Foreskin keratinocyte (primary cell): ENCODE measurements at places on chromosomes 3 and 15. TPM values are rescaled to one million over a fixed set of nuclear protein-coding genes. Genes with fewer than 3 reads are reported as not detected.

GRCh38 chr3:127970966-127971592, 56.0 kb downstream of the KBTBD12 start:
- DNase-seq, result peak; percentile 51

- DNase-seq, result no peak
Observed at GRCh38 chr3:152620395-152620794, 214.5 kb upstream of the P2RY1 start.

DNA sequence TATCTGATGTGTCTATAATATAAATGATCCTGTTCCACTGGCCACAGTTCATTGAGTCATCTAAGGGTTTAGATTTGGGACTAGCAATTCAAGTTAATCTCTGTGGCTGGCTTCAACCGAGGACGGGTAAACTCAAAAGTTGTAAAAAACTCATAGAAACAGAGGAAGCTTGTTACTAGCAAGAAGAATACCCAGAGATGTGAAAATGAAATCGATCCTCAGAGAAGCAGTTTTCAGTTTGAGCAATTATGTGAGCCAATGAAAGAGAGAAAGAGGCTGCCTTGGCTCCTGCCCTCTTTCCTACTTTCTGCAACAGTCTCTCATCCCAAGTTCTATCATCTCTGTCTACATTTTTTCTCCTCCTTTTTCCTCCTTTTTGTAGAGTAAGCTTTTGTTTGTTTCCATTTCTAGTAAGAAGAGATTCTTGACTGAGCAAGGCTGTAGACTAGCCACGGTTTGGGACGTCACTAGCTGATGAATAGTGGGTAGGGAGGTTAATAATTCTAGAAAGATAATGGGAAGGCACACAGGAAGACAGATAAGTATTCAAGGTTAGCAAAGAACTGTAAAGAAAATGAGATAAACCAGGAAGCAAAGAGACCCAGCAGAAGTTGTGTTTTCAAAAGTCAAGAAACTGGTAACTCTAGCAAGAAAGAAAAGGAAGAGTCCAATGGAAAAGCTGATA, 298.9 kb upstream of the NR2F2 start:
- DNase-seq, result no peak

PIERCE2 gene
- 1.0 and 1.4 TPM in 2 replicates for total RNA-seq

GSK3B gene
- 92.4 and 96.0 TPM in 2 replicates for total RNA-seq

DNA sequence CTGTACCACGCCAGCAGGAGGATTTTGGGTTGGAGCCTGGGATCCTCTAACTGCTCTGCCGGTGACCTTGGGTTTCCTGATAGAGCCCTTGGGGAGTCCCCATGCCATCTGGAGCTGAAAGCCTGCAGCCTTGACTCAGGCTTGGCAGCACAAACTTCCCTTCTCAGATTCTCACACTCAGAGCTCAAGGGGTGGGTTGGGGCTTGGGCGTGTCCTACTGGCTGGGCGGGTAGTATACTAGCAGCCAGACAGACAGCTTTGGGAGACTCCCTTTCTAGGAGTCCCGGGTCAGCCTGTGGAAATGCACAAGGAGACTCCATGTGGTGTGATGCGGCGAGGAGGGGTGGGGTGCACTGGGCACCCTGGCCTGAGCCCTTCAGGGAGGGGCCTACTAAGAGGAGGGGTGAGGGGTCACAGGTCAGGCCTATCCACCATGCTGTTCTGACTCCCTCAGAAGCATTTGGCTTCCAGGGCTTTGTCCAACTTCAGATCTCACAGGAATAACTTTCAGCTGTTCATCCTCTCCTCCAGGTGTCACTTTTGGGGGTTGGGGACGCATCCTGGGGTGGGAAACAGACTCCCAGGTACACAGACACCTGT, 21.6 kb upstream of the PLXNA1 start:
- DNase-seq, result peak; percentile 70

GRCh38 chr3:176347424-176348146, 849.7 kb downstream of the TBL1XR1 start:
- no peak for DNase-seq

SERPINI2 gene
- not detected in 2 replicates for total RNA-seq

- DNase-seq, result peak; percentile 41
Observed at GRCh38 chr15:63291507-63291906, 14.1 kb downstream of the APH1B start.

HRH1 gene
- 9.7 and 11.3 TPM in 2 replicates for total RNA-seq

OXTR gene
- total RNA-seq, result 0.63 and 0.95 TPM in 2 replicates

DNA sequence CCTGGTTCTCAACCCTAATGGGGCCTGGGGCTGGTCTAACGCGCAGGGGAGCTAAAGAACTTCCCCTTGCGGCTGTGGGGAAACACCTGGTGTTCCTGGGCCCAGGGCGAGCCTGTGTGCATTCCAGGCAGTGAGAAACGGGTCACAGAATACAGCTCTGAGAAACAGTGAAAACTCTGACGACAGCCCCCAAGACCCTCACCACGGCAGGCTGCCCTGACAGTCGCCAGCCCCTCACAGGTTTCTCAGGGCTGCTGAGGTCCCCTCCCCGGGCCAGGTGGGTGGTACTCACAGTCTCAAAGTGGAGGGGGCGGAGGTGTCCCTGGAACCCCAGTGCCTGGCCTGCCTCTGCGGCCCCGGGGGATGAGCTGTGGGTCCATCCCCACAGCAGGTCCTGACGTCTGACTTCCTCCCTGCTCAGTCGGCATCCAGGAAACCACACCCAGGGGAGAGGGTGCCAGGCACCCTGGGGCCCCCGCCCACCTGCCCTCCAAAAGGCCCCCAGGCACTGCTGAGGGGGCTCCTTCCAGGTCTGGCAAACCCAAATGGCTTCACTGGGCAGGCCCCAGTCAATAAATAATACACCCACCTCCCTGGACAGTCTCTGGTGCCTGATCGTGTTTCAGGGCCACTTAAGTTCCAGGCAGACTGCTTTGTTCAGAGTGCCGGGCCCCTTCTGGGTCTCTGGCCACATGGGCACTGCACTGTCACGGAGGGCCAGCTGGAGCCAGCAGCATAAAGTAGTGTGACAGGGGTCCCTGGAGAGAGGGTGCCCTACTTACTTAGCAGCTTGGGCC, 57.7 kb downstream of the IQSEC1 start:
- DNase-seq, result no peak

- DNase-seq, result peak; percentile 17
Observed at GRCh38 chr3:190848870-190849269, 13.6 kb downstream of the GMNC start.

PLEKHO2 gene
- 16.6 and 21.9 TPM in 2 replicates for total RNA-seq

TF gene
- total RNA-seq, result 0.04 TPM in 1 of 2 replicates, not detected in the other

MCF2L2 gene
- total RNA-seq, result 0.14 and 0.25 TPM in 2 replicates
